Caudate nucleus (tissue), 63 donors: ENCODE measurements at places on chromosomes 1 and 21.

DNA sequence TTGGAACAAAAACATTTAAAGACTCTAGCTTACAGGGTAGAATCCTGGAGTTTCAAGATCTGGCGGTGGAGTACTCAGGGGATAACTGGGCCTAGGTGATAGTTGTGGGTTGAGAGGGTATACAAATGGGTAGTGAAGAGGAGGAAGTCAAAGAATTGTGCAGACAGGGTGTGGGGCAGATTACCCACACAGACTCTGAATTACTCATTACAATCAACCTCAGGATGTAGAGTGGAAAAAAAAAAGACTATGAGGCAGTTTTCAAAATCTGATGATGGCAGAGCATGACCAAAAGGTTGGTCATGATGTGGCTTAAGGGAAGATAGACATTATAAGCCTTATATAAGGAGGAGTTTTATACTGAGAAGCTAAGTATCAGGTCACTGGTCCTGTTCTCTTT lies 44.1 kb upstream of the GLIS1 start:
- DNase-seq: no peak

- no peak for DNase-seq
Measured at GRCh38 chr1:201485184-201485774, 16.3 kb upstream of the PHLDA3 start.

DNA sequence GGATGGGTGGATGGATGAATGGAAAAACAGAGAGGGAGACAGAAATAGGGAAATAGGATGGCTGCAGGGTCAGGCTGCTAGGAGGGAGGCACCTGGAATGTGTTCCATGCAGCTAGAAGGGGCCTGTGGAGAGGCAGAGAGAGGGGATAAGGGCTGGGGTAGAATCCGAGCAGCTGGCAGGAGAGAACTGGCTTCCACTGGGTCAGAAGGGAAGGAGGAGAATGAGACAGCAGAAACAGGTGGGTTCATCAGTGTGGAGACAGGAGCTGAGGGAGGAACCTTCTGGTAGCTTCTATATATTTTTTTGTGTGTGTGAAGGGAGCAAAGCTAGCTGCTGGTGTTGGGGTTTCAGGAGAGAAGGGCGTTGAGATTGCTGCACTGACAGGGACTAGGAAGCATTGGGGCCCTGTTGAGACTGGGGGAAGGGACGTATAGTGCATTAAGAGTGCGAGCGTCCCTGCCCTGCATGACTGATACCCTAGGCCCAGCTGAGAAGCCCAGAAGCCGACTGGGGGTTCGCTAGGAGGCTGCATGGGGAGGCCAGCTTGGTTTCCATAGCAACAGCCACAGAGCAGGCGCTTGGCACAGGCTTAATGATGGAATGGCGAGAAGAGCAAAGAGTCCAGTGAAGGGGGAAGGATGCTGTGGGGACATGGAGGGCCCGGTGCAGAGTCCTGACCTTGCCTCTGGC lies 14.8 kb upstream of the KIF21B start:
- DNase-seq: no peak

DNA sequence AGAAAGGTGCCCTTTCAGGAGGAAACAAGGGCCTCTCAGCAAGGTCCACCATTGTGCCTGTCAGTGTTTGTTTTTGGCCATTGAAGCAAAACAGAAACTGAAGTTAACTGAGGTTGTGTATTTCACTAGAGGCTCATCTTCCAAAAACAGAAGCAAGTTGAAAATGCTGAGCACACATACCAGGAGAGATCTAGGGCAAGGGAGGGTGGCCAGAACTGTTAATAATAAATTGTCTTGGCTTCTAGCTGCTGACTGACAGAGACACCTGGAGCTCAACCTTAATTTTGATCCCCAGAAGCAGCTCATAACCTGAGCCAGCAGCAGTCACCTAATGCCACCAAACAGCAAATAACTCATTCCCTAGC lies 5.2 kb downstream of the AGMAT start:
- DNase-seq: no peak

- DNase-seq: no peak
Measured at GRCh38 chr1:40637470-40638007, 27.9 kb downstream of the RIMS3 start.

DNA sequence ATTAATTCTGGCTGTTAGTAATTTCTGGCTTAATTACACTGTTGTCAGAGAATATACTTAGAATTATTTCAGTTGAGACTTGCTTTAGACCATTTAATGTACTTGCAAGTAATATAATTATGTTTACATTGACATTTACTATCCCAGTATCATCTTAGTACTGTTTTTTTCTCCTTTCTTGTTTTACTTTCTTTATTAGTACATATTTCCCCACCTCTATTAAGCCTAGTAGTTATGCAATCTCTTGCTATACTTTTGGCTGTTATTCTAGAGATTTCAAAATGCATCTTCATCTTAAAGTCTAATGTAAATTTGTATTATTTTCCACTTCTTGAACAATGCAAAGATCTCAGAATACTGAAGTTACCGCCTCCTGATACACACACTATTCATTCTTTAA lies 24.4 kb downstream of the BRWD1 start:
- no peak for DNase-seq

DNA sequence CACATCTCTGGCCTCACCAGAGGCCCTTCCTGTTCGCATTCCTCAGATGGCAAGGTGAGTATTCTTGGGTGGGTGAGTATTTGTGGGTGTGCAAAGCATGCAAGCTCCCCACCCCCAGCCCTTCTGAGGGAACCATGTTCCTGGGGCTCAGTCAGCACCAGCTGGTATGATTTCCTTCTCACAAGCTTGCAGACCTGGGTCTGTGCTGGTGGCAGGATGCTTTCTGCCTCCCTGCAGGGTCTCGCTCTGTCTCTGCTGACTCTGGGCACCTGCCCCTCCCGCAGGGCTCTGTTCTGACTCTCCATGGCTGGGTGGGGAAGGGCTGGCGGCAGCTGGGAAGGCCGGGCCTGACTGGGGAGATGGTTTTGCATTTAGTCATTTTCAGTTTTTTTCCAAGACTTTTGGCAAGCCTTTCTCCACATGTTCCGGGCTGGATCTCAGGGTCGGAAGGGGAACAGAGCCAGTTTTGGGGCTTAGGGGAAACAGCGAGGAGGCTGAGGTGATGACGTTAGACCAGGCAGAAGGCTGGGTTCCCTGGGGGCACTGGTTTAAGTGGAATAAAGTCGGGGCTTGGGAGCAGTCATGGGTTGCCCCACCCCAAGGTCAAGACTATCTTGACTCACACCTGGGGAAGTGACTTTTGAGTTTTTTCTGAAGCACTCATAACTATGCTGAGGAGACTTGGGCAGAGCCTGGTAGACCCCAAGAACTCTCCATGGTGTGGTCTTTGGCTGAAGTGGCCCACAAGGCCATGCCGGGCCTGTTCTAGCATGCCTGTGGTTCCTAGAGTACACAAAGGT lies 6.2 kb downstream of the RASSF5 start:
- no peak for DNase-seq

- no peak for DNase-seq
Measured at GRCh38 chr1:169103480-169103893, 3.0 kb upstream of the ATP1B1 start.

DNA sequence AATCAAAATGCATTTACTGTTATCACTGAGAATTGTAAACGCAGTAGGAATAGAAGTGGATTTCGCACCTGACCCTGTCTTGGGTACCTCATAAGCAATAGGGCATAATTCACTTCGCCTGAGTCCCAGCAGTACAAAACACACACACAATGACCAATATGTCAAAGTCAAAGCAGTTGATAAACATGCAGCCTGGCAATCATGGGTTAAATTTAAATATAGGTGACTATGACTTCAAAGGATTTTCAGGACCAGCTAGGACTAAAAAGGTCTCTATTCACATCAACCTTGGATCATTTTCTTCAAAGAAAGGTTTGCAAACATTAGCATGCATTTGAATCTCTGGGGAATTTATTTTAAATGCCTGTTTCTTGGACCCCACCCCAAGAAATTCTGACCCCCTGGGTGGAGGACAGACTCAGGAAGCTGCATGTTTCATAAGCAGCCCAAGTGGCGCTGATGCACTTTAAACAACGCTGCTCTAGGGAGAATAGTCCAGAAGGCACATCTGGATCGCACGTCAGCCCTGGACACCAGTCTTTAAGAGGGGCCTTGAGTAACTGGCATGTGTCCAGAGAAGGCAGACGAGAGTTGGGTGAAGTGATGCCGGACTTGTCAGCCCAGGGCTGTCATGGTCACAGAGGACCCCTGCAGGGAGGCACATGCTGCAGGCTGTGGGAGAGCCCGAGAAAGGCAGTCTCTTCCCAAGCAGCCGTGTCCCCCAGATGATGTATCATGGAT lies 55.7 kb upstream of the EFHD2 start:
- DNase-seq: no peak

DNA sequence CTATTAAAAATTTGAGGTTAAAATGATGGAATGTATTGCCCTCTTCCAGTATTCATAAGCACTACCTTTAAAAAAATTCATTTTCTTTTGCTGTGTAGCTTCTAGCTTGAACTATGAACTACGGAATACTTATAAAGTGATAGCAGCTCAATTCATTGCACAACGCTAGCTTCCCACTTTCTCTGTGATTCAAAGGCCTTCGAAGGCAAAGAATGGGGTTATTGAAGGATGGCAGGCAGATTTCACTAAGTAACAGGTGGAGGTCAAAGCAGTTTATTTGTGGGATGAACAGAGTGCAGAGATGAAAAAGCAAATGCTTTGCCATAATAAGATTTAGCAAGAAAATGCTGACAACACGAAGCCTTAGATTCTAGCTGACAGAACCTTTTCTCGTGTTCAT lies 290.6 kb downstream of the NFIA start:
- no peak for DNase-seq

DNA sequence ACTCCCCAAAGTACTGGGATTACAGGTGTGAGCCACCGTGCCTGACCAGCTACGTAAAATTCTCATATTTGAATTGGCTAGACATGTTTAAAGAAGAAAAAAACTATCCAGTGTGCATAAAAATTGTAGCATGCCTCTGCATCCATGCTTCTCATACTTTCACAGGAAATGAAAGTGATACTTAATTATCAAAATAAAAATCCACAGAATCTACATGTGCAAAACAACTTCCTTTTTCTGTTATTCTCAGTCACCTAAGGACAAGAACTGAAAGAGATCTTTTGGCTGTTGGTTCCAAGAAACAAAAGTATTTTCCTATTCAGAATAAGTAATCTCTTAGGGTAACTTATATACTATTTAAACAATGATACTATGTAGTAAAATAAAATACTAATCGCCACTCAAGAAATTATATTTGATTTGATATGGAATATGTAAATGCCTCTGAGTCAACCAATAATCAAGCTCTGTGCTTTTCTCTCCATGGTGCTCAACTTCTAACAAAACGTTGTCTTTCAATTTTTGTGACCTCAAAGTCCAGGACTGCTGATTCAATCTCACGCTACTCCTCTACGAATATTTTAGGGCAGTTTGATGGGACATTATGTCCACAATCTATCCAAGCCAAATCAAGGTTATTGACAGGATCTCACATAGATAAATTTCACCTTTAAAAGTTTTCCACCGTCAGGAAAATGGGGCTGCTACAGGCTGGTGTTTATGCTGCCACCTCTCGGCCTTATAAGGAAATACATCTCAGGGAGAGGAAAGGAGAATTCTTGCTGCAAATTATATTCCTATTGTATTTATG lies 102.7 kb downstream of the ZNF281 start:
- no peak for DNase-seq

- DNase-seq: no peak
Measured at GRCh38 chr1:154272999-154273563, 652 bp downstream of the HAX1 start.

GRCh38 chr1:50841791-50842387 lies 118.2 kb downstream of the FAF1 start:
- DNase-seq: no peak

- no peak for DNase-seq
Measured at GRCh38 chr1:150765296-150765976, at the start of gene CTSS. TSS of gene CTSS (minus strand) at chr1:150765778. CDS start at chr1:150764763, 1,015 bp downstream.

GRCh38 chr1:241688940-241689368 lies 36.9 kb downstream of the WDR64 start:
- no peak for DNase-seq

DNA sequence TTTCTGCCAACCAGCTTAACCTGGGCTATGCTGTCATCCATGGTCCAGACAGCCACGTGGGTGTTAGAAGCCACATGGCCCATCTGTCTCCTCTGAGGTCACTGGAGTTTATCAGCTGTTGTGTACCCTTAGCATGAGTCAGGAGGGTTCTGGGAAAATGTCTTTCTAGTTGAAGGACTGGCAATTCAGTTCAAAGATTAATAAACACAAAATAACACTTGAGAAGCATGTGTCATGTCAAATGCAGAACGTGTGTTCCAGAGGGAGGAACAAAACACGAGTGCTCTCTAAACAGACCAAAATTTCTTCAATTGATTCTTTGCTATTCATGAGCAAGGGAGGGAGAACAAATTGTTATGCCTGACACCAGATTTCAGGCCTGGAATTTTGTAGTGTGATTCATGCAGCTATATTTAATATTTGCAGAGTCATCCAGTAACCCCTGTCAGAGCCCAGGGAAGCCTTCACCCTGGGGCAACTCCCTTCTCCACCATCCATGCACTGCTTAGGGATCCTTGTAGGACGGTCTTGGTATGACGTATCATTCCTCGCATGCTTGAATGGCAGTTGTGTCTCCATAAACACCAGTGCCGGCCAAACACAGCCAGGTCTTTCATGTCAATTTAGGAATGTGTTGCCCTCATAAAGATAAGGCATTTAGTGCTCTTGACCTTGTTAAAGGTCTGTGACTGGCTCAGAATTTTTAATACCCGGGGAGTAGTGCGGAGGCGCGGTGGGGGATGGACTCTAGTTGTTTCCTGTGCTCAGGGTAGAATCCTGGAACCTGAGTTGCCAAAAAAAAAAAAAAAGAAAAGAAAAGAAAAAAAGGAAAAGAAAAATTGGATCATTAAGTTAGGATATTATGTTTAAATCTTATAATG lies 27.7 kb upstream of the DYRK1A start:
- DNase-seq: no peak

GRCh38 chr1:240413732-240414131 lies 198.2 kb downstream of the GREM2 start:
- DNase-seq: no peak

- no peak for DNase-seq
Measured at GRCh38 chr1:83838573-83838972, 160.4 kb downstream of the TTLL7 start.

DNA sequence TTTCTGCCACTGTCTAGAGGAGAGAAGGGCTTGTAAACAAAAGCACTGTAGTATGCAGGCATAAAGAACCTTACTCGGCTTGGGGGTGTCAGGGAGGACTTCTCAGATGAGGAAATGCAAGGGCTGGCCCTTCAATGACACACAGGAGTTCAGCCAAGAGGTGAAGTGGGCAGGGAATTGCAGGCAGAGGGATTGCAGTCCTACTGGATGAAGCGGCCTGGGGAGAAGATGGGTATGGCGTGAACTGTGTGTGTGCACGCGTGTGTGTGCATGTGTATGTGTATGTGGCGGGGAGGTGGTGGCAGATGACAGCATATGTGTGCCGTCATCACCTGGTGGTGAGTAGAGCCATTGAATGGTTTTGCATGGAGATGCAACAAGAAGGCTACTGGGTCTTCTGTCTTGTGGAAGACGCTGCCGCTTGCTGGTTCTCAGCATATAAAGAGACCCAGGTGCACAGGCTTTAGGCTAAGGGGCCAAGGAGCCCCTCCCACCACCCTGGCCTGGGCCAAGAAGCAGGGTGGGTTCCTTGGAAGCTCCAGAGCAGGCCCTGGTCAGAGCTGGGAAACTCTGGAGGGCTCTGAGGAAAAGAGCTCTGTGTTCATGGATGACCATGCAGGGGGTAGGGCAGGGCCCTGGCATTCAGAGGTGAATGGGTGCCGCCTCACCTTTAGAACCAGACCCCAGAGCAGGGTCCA lies 4.1 kb upstream of the EPS8L3 start:
- DNase-seq: no peak
